Renal cortex interstitium (tissue), 15 donors: ENCODE measurements at places on chromosomes 3 and 15. TPM values are rescaled to one million over a fixed set of nuclear protein-coding genes. Genes with fewer than 3 reads are reported as not detected.

POLQ gene
- polyA plus RNA-seq, result 4.7 TPM

TERC gene
- polyA plus RNA-seq, result 0.39 TPM

SH2D7 gene
- polyA plus RNA-seq, result 0.44 TPM

ERICH6 gene
- polyA plus RNA-seq, result 0.78 TPM

GOLGA8G gene
- 0.03 TPM for polyA plus RNA-seq

TMEM45A gene
- 22.7 TPM for polyA plus RNA-seq

WDR93 gene
- polyA plus RNA-seq, result 2.9 TPM

SEMA3G gene
- polyA plus RNA-seq, result 23.5 TPM

CKMT1A gene
- 1.6 TPM for polyA plus RNA-seq

TLR9 gene
- polyA plus RNA-seq, result 0.27 TPM

GRCh38 chr15:70354346-70354905 is 256.7 kb upstream of the TLE3 start:
- no peak for DNase-seq

DNA sequence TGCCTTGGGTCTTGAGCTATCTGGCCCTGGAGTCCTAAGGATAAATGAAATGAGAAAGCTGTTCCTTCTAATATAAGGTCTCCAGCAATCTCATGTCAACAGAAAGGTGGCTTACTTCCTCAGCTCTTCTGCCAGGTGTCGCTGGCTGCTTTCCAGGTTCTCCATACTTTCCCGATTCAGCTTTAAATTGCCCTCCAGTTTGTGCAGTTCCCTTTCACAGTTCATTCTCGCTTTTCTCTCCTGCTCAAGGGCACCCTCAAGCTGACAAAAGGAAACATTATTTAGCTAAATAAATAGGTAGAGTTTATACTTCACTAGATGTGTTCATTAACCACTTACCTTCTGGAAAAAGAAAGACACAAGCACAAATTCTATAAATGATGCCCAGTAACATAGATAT is 73.0 kb downstream of the MYH15 start:
- no peak for DNase-seq

- no peak for DNase-seq
Observed at GRCh38 chr15:38853608-38854007, 289.0 kb upstream of the RASGRP1 start.

- no peak for DNase-seq
Observed at GRCh38 chr3:10337323-10338163, 16.6 kb upstream of the SEC13 start.

DNA sequence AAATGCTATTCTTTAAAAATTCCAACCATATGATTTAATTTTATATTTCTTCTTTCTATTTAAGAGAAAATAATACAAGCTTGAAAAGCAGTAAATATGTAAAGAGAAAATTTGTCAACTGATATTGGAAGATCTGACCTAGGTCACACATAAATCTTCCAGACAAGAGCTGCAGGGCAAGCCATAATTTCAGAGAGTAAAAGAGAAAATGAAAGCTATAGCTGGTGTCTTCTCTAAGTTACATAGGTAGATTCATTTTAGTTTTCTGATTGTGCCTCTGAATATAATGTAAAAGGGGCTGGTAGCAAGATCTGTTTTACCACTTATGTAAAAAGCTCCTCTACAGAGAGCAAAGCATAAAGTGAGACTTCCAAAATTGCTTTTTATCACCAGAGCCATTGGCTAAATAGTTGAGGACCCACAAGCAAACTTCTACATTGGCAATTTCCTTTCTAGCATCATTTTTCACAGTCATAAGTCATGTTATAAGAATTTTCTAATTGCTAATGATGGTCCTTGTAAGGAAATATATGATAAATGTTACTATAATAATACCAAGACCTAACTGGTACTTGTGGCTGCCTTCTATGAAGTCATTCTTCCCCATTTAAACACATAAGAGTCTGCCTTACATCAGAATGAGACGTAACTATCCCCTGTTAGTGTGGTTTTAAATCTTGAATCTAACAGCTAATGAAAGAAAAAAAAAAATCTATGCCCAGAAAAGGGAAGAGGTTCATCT is 80.8 kb upstream of the SKOR1 start:
- no peak for DNase-seq

DNA sequence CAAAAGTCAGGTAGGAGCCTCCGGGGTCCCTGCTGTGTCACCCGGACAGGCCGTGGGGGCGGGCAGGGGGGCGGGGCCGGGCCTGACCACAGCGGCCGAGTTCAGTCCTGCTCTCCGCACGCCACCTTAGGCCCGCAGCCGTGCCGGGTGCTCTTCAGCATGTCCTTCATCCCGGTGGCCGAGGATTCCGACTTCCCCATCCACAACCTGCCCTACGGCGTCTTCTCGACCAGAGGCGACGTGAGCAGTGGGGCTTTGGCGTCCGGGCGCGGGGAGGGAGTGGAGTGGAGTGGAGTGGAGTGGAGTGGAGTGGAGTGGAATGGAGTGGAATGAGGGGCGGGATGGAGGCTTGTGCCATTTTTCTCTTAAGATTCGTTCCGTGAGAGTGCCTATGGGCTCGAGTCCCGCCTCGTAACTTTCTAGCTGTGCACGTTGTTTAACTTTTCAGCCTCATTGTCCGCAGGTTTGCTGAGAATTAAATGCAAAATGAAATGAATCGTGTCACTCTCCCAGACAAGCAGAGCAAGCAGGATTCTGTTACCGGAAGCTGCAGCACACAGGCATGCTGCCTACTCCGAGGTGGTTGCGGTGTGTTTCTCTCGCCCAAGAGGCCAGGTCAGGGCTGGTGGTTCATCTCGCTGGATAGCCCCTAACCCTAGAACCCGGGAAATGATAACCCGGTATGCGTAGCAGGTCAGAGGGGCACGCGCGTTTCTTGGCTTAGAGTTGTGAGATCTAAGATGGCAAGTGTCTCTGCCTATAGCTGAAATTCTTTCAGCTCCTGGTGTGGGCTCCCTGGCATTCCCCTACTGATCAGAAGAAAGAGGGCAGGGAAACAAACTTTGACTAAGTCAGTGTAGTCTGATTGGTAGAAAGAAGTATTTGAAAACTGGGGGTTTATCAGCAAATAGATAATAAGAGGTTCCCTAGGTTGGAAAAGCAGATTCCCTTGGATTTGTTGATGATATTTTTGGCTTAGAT is at the start of gene FAH:
FAH (plus strand) TSS at position 104 of the 981 bp plus-strand sequence; CDS start at position 160, 56 bp downstream.
- peak; percentile 58 for DNase-seq

DNA sequence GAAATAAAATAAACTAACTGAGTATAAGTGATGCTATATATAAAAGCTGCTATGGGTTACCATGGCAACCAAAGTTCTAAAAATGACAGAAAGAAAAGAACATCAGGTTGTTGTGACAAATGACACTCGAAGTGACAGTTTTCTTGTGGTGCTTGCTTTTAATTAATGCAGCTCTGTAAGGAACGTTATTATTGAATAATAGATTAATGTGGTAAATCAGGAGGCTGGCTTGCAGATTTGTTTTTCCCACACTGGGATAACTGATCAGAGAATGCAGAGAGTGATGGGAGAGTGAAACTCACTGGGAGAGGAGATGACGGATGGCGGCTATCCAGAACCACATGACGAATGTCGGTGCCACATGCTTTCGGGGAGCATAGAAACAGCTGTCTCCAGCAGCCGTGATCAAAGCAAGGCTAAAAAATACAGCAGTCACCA is 207.0 kb upstream of the ATP10A start:
- DNase-seq, result no peak

DNA sequence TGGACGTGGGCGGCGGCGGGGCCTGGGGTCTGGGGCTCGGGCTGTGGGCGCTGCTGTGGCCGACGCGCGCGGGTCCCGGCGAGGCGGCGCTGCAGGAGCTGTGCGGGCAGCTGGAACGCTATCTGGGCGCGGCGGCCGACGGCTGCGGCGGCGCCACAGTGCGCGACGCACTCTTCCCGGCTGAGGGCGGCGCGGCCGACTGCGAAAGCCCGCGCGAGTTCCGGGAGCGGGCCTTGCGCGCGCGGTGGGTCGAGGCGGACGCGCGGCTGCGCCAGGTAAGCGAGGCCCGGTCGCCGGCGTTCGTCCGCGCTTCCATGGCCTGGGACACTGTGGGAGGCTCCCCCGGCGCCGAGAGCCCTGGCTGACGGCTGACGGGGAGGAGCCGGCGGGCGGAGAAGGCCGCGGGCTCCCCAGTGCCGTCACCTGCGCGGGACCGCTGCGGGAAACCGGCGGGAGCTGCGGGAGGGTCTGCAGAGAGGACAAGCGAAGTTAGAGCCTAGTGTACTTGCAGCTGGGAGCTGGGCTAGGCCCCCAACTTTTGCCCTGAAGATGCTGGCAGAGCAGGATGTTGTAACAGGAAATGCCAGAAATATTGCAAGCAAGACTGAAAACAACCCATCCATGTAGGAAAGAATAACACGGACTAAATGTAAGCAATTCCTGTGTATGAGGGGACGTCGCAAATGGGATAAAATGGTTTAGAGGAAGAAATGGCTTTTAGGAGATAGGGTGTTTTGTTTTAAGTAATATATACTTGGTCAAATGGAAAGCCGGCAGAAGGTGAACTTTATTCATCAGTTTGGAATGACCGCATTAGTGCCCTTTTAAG is 847 bp downstream of the WHAMM start:
- peak; percentile 43 for DNase-seq

DNA sequence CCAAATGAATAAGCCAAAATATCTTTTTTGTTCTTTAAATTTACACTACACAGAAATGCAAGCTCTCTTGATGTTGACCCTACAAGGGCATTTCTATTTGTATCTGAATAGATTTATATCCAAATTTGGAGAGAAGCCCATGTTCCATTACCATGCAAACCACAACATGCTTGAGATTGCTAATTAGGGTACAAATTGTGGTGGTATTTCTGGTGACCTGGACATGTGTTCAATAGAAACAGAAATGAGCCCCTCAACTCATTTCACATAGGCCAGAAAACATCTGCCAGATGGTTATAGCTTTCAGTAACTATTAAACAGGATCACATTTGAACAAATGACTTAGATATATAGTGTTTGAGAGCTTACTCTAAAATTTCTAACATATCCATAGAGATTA is 23.5 kb upstream of the PLSCR5 start:
- no peak for DNase-seq

DNA sequence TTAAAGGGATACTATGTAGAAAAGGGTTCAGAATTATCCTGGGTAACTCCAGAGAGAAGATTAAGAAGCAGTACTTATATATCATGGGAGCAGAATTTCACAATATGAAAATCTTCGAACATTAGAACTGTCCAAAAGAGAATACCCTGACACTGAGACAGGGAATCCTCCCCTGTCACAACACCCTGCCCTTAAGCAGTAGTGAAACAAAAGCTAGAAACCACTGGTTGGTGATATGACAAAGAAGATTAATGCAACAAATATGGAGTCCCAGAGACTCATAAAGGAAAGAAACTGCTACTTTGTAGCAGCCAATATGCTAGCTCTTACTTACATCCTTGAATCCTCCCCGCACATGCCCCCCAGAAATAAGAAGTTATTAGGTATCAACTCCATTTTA is 18.5 kb downstream of the MIX23 start:
- no peak for DNase-seq

- DNase-seq, result no peak
Observed at GRCh38 chr3:81299481-81299880, 462.0 kb downstream of the GBE1 start.

- DNase-seq, result no peak
Observed at GRCh38 chr3:16550305-16550675, 36.8 kb upstream of the RFTN1 start.

- DNase-seq, result no peak
Observed at GRCh38 chr15:98127586-98127985, 167.1 kb downstream of the ARRDC4 start.

- no peak for DNase-seq
Observed at GRCh38 chr3:185215873-185216606, 37.8 kb downstream of the EHHADH start.

DNA sequence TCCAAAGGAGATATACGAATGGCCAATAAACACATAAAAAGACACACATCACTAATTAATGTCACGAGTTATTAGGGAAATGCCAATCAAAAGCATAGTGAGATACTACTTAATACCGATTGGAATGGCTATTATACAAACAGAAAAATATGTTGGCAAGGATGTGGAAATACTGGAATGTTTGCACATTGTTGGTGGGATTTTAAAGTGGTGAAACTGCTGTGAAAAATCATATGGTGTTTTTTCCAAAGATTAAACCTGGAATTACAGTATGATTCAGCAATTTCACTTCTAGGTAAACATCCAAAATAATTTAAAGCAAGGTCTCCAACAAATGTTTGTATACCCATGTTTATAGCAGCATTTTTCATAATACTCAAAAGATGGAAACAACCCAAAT is 765.5 kb downstream of the VGLL3 start:
- DNase-seq, result no peak

DNA sequence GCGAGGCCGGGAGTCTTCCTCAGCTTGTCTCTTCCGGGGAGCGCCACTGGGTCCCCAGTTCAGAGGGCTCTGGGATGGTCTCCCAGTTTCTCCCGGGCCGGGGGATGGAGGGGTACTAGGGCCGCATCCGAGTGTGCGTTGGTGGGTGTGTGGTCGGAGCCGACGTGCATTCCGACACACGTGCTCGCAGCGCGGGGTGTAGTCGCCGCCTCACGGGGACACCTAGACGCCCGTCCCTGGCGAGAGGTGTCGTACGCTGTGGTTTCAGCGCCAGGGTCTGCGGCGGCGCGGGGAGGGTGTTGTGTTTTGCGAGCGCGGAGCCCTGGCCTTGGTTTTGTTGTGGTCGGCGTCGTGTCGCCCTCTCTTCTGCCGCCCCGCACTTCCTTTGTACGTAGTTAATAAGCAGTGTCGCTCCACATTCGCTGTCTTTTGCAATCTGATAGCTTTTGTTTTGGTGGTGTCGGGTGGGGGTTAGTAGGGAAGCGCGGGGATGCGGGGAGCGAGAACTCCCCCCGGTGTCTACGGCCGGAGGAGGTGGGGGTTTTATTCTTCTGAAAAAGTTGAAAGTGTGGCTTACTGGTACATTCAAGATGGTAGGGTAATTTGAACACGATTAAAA is 2.2 kb downstream of the IGF1R start:
- DNase-seq, result no peak

GRCh38 chr15:25565470-25566264 is 126.8 kb upstream of the UBE3A start:
- DNase-seq, result no peak

- DNase-seq, result no peak
Observed at GRCh38 chr3:102687851-102688555, 253.2 kb downstream of the ZPLD1 start.

DNA sequence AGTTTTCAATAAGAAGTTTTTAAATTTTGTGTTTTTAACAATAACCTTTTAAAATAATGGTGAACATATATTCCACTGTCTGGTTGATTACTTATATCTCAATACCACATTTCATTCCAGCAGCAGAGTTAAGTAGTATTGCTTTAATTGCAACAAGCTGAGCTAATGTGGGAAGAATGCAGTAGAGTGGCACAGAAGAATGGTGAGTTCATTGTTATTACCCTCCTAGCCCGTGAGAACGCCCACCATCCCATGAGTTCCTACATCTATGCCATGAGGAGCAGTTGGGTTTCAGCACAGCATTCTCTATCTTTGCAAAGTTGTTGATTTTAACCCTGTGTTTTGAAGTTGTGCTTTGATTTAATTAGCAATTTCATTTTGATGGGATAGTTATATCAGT is 17.8 kb upstream of the NR2E3 start:
- DNase-seq, result no peak

DNA sequence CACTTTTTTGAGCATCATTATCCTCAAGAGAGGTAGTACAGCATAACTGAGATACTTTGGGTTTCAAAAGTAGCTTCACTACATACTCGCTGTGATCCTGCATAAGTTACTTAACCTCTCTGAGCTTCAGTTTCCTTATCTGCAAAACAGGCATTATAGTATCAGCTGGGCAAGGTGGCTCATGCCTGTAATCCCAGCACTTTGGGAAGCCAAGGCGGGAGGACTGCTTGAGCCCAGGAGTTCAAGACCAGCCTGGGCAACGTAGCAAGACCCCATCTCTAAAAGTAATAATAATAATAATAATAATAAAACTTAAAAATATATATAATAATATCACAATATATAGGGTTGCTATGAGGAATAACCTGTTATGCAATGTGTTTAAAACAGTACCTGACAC is 10.9 kb downstream of the CIAO2A start:
- no peak for DNase-seq
